Suppressor macrophage (primary cell): ENCODE measurements at places on chromosomes 11 and 22.
A peak's percentile ranks its signal among the peaks of the same experiment; 100 is the strongest.

- DNase-seq = no peak
Observed at GRCh38 chr11:16070573-16070972, 285.8 kb downstream of the SOX6 start.

GRCh38 chr22:37146051-37146385 lies 3.7 kb downstream of the IL2RB start:
- no peak for DNase-seq

- peak; percentile 51 for DNase-seq
Observed at GRCh38 chr11:108392353-108392752, 75.0 kb downstream of the C11orf65 start.

GRCh38 chr11:130897262-130898182 lies 18.8 kb downstream of the SNX19 start:
- no peak for DNase-seq

DNA sequence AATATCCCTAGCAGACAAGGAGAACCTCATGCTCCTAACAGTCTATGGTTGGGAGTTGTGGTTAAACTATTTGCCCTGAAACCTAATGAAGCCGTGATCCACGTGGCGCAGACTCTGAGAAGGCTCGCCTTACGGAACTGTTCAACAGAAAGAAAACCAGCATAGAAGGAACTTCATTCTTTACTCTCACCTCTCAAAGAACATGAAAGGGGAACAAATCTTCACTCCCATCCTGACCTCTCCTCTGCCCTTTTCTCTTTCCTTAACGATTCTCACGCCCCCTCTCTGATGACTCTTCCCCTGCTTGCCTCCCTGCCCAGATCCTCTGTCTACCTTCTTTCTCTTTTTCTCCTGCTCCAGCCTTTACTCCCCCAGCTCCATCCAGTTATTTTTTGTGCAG lies 54.2 kb downstream of the IRAG1 start:
- DNase-seq = peak; percentile 77

GRCh38 chr22:19882446-19883381 lies 28.0 kb upstream of the GNB1L start:
- DNase-seq = no peak

- peak; percentile 2 for DNase-seq
Observed at GRCh38 chr11:88508759-88509581, 171.4 kb upstream of the CTSC start.

- DNase-seq = no peak
Observed at GRCh38 chr11:17558916-17559315, 11.9 kb downstream of the OTOG start.

DNA sequence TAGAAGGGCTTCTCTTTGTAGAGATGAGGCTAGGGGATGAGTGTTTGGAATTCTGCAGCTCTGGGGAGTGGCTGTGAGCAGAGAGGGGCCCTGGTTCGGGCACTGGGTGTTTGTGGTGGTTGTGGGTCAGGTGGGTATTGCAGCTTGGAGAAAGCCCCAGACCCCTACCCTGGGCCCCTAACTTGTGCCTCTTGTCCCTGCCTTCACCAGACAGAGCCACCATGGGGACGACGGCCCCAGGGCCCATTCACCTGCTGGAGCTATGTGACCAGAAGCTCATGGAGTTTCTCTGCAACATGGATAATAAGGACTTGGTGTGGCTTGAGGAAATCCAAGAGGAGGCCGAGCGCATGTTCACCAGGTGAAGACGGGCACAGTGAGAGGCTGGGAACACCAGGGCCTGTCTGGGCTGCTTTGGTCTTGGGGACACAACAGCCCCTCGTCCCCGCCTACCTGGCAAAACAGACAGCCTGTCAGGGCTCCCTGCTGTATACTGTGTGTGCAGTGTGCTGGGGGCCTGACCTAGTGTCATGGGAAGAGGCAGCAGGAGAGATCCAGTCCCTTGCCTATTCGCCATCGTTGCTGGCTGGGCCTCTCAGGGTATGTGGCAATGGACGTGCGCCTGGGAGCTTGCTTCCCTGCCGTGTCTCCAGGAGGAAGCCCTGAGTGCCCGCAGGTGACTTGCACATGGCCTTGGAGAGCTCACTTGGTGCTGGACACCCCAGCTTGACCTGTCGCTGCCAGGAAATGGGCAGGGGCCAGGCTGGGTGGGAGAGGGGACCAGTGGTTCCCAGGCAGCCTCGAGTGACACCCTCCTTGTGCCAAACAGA lies 4.3 kb downstream of the INCENP start:
- DNase-seq = no peak

GRCh38 chr11:36214480-36214879 lies 74.7 kb downstream of the COMMD9 start:
- no peak for DNase-seq

- DNase-seq = no peak
Observed at GRCh38 chr11:10742460-10743208, 8.4 kb upstream of the CTR9 start.

DNA sequence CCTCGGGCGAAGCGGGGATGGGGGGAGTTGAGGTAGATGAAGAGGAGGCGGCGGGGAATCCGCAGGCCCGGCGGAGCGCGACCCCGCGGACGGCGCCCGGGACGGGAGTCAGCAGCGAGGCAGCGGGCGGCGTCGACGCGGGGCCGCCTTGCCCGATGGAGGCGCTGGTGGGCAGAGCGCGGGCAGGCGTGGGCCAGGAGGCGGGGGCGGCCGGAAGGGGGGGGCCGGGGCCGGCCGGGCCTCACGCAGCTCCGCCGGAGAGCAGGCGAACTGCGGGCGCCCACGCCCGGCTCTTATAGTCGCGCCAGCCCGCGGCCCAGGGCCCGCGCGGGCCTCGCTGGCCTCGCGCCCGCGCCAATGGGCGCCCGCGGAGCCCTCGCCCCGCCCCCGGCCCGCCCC lies at the start of gene IGF2:
IGF2 (minus strand) TSS at position 267 of the 399 bp plus-strand sequence. CDS start 3,866 bp downstream, outside the sequence.
- DNase-seq = no peak
